ENCODE measurements at places on chromosomes 11 and 22.

DNA sequence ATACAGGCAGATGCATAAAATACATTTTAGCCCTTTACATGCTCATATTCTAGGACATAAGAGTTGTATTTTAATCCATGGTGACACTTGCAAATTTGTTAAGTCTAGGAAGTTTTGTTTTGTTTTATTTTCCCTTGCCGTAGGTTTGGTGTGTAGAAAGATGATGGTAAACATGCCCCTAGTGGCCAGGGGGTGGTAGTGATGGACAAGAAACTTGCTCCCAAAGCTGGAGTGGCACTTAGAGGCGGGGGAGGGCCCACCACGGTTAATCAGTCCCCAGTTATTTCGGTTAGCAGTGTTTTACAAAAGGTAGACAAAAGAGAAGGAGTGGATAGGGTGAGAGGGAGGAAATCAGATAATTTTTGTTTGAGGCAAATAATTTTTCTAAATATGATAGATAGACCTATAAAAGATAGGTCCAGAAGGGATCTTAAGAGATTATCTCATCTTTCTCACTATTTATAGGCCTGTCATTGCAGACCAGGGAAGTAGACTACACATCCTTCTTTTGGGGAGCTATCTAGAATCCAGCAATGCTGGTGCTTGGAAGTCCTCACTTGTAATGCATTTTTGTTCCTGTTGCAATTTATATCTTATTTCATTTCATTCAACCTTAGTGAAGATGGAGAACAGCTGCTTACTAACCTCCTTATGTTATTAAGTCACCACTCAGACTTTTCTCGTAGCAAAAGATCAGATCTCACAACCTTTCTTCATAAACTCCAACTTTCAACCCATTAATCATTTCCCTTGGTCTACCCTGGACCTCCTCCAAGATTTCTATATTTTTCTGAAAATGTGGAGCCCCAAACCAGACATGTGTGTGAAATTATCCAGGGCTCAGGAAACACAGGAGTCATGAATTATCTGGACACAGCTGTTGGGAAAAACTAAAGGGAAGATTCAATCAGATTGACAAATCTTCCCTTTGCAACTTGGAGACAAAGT, 5.9 kb upstream of the BDNF start:
- peak; percentile 55 for DNase-seq

GRCh38 chr11:35016916-35017315, 100.5 kb downstream of the PDHX start:
- DNase-seq, result no peak

DNA sequence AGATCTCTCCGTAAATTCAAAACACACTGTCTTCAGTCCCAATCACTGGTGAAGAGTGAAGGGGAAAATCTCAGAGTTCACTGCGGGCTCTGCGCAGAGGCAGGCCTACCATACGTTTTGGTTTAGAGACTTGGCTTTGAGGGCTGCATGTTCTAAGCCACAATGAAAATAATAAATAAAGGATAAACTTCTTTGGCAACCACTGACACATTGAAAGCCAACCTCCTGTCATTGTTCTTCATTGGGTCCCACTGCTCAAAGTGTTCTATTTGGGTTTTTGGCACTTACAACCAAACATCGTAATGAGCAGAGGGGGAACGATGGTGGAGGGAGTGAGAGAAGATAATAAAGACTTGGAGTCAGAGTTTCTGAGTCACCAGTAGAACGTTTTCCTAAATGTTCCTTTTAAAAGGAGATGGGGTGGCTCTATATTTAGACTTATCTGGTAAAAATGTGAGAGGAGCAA, 472.9 kb downstream of the SOX6 start:
- no peak for DNase-seq

GRCh38 chr11:79461666-79462645, 21.1 kb upstream of the TENM4 start:
- DNase-seq, result no peak

DNA sequence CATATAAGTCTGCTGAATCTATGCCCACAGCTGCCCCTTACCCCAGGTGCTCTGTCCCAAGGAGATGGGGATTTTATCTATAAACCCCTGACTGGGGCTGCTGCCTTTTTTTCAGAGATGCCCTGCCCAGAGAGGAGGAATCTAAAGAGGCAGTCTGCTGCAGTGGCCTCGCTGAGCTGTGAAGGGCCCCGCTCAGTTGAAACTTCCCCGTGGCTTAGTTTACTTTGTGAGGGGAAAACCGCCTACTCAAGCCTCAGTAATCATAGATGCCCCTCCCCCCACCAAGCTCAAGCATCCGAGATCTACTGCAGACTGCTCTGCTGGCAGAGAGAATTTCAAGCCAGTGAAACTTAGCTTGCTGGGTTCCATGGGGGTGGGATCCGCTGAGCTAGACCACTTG, 7.4 kb upstream of the SCGB1D4 start:
- no peak for DNase-seq

DNA sequence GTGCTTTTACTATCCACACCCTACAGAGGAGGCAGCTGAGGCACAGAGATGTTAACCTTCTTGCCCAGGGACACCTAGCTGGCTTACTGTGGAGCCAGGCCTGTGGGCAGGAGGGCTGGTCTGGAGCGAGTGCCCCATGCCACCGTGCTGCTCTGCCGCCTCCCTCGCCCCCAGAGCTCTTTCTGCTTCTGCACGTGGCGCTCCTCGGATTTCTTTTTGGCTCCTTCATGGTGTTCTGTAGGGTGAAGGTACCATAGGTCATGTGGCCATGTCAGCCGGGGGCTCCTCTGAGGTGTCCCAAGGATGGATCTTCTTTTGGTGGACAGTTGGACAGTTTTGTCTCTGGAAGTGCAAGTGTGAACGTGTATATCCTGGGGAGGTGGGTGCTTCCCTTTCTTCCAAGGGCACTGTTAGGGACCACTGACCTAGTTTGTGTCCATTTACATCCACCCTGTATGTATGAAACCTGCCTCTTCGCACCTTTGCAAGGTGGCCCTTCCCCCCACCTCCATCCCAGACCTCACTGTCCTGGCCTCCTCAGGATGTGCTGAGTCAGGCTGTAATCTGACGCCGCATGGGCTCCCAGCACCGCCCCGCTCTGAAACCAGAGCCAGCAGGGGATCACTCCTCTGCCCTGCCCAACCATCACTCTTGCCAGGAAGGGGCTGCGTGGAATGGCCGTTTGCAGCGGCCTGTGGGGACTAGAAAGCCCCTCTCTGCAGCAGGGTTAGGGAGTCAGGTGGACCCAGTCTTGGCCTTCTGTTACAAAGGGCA, 31.7 kb downstream of the POLR3H start:
- peak; percentile 53 for DNase-seq

DNA sequence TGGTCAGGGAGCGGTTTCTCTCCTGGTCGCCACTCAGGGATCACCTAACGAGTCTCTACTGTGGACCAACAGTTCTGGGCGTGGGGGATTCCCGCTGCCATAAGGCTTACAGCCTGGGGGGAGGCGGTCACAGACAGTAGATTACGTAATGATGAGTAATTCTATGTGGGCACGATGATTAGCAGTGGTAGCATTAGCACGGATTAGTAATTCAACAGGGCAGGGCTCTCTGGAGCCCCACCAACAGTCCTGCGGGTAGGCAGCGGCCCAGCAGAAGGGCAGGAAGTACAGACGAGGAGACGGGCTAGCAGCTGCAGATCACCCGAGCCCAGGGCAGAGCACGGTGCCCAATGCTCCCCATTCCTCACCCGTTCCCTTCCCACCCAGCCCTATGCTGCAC, 3.6 kb downstream of the SHISAL1 start:
- no peak for DNase-seq
